ENCODE measurements at places on chromosomes 3 and 15.

DNA sequence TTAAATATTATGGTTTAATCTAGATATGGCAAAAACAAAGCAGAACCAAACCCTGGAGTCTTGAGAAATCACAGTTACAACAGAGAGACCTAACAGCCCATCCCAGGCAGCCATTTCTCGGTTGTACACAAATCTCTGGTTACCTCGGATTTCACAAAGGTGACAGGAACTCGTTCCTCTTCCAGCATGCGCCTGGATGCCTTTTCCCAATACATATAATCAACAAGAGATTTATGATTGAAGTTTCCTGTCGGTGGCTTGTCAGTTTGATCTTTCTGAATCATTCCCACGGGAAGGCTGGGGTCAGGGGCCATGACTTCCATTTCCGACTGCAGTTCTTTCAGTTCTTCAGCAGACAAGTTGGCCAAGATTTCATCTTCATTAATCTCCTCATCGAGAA, 445 bp downstream of the LMOD3 start:
- no peak for DNase-seq

GRCh38 chr3:127678611-127679533, 6.1 kb downstream of the ABTB1 start:
- no peak for DNase-seq

GRCh38 chr3:161371441-161372320, at the start of gene SPTSSB:
SPTSSB (minus strand) TSS chr3:161371517; CDS start chr3:161346323, 25,194 bp downstream.
- DNase-seq, result peak; percentile 12

DNA sequence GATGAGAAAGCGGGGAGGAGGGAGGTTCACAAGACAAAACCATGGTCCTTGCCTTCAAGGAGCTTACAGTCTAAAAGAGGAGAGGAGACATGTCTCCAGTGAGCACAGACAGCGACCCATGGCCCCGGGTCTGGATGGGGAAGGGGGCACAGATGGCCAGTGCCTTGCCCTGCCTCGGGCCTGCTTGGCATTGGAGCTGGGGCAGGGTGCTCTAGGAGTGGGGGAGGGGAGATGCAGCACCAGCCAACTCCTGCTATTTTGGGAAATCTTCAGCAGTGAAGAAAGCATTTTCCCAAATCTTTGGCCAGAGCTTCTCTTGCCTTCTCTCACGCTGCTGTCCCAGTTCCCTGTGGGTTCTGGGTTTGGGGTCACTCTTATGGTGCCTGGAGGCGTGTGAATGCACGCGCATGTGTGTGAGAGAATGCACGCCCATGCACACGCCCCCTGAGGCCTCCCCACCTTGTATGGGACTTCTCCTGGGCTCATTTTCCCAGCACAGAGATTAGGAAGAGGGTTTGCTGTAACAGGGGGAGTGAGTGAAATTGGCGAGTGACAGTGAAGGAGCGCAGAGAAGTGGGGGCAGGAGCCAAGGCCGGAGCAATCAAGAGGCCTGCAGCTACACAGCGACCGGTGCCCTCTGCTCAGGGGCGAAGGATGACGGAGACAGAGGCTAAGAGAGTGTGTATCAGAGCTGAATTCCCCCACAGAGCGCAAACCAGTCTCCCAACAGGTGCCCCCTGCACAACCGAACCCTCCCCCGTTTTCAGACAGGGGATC, 71.5 kb downstream of the SEMA5B start:
- no peak for DNase-seq

GRCh38 chr3:5187920-5188418, 462 bp downstream of the EDEM1 start:
- DNase-seq, result peak; percentile 46

DNA sequence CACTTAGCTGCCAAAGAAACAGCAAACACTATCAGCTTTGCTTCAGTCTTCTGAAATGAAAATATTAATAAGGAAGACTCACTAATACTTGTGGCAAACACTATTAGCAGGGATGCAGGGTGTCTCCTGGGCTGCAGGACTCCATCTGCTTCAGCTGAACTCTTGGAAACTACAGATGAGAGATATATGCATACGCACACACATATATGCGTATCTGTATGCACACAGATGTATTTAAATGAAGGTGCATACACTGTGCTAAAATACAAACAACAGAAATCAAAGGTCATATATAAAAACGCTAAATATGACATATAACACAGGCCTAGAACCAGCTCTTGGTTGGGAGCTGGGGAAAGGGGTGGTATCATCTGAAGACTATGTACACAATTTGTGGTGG, 10.6 kb downstream of the PPM1M start:
- no peak for DNase-seq

GRCh38 chr3:103247459-103247858, 812.6 kb downstream of the ZPLD1 start:
- no peak for DNase-seq

DNA sequence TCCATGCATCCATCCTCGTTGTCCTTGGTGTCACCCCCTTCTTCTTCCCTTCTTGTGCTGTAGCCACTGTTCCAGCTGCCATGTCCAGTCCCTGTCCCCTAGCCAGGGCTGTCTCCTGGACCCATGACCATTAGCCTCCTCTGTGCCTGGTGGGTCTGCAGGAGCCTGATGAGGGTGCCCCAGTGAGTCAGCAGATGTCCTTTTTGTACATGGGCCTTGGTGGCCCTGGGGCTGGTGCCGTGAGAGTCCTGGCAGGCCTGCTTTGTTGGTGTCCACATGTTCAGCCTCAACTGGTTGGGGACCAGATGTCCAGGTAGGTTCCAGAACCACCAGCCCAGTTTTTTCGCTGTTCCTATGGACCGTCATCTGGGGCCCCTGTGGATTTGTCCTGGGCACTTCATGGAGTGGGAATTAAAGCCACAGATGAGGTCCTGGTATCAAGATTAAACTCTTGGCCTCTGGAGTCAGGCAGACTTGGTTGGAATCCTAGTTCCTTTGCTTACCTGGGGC, 66.1 kb downstream of the FBLN2 start:
- DNase-seq, result no peak

- DNase-seq, result no peak
Observed at GRCh38 chr15:78102211-78102610, 9.8 kb downstream of the SH2D7 start.

DNA sequence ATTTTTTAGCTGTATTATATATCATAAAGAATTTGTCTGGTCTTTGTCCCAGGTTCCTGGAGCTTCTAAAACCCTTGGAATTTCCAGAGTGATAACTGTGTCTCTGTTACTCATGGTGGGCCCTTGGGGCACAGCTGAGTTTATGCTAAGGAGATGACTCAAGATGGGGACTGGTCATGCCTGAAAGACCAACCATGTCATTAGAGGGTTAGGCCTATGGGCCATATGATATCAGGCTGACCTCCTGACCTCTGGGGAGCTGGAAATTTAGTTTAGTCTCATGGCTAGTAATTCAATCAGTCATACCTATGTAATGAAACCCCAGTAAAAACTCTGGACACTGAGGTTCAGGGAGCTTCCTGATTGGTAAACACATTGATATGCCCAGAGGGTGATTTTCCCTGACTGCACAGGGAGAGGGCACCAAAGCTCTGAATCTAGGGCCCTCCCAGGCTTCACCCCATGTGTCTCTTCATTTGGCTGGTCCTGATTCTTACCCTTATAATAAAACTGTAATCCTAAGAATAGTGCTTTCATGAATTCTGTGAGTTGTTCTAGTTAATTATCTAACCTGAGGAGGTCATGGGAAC, 69.6 kb downstream of the EEFSEC start:
- DNase-seq, result no peak

DNA sequence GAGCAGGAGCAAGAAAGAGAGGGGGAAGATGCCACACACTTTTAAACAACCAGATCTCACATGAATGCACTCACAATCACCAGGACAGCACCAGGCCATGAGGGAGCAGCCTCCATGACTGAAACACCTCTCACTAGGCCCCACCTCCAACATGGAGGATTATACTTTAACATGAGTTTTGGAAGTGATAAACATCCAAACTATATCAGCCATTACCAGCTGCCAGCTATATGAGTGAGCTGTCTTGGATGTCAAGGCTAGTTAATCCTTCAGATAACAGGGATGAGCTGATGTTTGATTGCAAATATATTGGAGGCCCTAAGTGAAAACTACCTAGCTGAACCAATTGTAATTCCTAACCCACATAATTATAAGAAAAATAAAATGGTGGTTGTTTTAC, 108.4 kb upstream of the DCBLD2 start:
- DNase-seq, result no peak

- DNase-seq, result peak; percentile 65
Observed at GRCh38 chr15:77633134-77633912, 611 bp upstream of the LINGO1 start.

GRCh38 chr3:72152551-72153476, 367.9 kb upstream of the PROK2 start:
- DNase-seq, result peak; percentile 83

GRCh38 chr15:99305761-99306505, 54.7 kb downstream of the LRRC28 start:
- DNase-seq, result peak; percentile 69

DNA sequence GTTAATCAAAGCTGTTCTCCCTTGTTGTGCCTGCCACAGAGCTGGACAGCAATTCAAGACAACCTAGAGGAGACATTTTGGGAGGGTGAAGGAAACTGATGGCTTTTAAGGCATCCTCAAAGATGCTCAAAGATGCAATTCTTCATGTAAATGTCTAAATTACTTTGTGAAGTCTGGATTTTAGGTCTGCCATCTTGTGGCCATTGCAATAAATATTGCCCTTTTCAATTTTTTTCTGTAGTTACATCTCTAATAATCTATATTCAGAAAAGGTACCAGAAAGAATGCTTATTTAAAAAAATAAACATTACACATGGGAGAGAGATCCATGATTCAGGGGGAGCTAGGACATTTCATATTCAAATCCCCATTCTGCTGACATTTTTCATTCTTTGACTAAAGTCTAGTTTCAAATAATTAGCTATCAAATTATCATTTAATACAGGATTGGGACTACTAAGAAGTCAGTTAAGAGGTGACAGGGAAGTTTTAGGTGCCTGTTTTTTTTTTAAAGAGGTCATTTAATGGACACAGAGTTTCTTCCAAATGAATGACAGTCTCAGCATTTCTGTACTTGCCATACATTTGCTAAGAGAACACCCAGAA, 259.8 kb upstream of the WNT5A start:
- DNase-seq, result peak; percentile 32

DNA sequence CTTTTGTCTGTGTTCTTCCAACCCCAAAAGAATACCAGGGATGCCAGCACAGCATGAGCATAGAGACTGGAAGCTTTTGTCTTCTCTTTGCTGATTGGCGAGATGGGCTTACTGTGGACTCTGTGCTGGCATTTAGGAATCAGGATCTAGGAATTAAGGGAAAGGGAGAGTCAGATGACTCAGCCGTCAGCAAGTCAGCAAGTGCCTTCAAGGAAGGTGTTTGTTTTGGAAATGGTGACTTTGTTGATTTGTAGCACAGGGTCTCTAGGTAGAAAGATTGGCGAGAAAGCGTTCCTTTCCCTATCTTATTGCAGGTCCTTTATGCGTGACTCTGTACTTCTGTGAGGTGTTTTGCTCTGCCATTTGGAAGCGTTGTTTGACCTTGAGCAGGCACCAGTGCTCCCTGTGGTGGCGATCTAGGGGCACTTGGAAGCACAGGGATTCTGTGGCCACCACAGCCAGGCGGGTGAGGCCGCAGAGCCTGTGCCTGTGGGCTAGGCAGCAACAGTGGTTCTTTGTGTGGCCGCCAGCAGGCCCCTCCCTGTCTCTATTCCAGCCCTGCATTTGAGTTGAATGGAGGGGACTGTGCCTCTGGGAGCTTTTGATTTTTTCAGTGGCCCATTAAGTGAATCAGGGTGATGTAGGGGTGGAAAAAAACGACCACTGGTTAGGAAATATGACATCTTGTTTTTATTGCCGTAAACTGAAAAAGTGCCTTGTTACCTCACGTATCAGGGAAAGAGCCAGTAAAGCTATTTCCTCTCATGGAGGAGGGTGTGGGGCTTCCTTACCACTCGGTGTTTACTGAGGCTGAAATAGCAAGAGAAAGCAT, 19.0 kb downstream of the FAN1 start:
- DNase-seq, result peak; percentile 53

GRCh38 chr15:99071091-99071680, 33.7 kb upstream of the SYNM start:
- no peak for DNase-seq

GRCh38 chr3:181103605-181104004, 114.1 kb upstream of the DNAJC19 start:
- no peak for DNase-seq

GRCh38 chr15:33032053-33032452, 162.5 kb downstream of the FMN1 start:
- DNase-seq, result no peak

GRCh38 chr3:133954717-133955360, 59.2 kb upstream of the RAB6B start:
- DNase-seq, result no peak

DNA sequence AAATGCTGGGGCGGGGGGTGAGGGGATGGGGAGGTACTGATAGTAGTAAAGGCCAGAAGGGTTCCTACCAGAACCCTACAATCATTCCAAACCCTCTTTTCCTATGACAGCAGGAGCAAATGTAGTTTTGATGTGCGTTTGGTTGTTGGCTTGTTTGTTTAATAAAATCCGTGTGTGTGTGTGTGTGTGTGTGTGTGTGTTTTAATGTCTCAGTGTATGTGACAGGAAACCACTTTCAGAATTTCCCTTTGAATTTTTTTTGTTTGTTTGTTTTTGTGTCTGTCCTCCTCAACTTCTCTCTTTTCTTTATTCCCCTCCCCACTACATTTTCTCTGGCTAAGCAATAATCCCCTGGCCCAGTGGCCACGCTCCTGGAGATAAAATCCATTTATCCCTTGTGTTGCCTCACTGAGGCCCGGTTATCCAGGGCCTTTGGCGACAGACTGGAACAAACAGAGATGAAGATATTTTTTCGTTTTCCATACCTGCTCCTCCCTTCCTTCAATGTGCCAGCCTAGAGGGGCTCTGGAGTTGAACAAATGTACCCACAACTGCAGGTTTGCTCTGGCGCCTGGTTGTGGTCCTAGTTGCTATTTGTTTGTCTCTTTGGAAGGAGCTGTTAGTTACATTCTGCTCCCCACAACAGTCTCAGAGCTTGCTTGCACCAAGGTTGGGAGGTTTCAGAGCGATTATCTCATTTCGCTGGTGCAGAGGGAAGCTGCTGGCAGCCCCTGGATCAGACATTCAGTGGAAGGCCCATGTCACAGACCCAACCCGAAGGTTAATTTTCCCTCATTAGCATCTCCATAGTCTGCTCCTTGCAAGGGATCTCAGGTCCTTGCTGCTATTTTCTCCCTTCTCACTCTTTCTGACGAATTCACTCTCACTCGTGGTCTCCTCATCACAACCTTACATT, 17.9 kb downstream of the NR2F2 start:
- DNase-seq, result no peak

GRCh38 chr15:73323956-73324355, 44.8 kb downstream of the HCN4 start:
- no peak for DNase-seq

DNA sequence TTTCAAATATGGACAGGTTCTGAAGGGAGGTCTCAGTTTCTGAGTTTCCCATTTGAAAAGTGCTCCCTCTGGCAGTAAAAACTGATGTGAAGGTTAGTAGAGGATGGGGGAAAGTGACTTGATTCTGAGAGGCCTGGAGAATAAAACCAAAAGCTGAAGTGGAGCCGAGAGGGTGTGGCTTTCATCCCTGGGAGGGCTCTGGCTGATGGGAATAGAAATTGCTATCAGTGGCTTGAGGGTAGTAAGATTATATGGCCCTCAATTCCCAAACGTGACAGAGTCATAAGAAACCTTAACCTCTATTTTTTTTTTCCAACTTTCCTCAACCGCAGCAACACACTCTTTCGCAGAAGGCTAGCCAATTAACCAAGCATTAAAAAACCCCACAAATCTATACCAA, 185.9 kb downstream of the MEIS2 start:
- no peak for DNase-seq

All from AG10803 (cell line).